ENCODE measurements at places on chromosomes 16 and 17. TPM values are rescaled to one million over a fixed set of nuclear protein-coding genes. Genes with fewer than 3 reads are reported as not detected.

The MYO1C gene
- total RNA-seq = 552 TPM

The SDR42E2 gene
- total RNA-seq = not detected

The OR3A3 gene
- not detected for total RNA-seq

The VEZF1 gene
- total RNA-seq = 42.7 TPM

The DHRS7C gene
- total RNA-seq = not detected

The SLC6A4 gene
- total RNA-seq = not detected

The MYL4 gene
- total RNA-seq = 1.5 TPM

The CD300E gene
- total RNA-seq = 7.3 TPM

The DPEP2 gene
- 1.5 TPM for total RNA-seq

The VASN gene
- 26.6 TPM for total RNA-seq

The CCL5 gene
- 4.0 TPM for total RNA-seq

The HOXB13 gene
- total RNA-seq = not detected

The GPR139 gene
- not detected for total RNA-seq

The TP53TG3F gene
- total RNA-seq = not detected

The CA4 gene
- 100 TPM for total RNA-seq

The CCDC78 gene
- 1.0 TPM for total RNA-seq

The TEX14 gene
- 0.10 TPM for total RNA-seq

The SLC13A5 gene
- 0.48 TPM for total RNA-seq

The SLC35G6 gene
- not detected for total RNA-seq

The STAT3 gene
- 353 TPM for total RNA-seq

The HOXB3 gene
- 12.6 TPM for total RNA-seq

The XYLT2 gene
- total RNA-seq = 14.4 TPM

The PIMREG gene
- total RNA-seq = not detected

The CCNF gene
- total RNA-seq = 3.9 TPM

The CDH3 gene
- total RNA-seq = 0.51 TPM

The SMIM5 gene
- total RNA-seq = 0.42 TPM

The KRTAP3-2 gene
- total RNA-seq = not detected

The KRTAP9-8 gene
- total RNA-seq = not detected

The VTN gene
- total RNA-seq = 2.1 TPM

The ASGR1 gene
- 2.2 TPM for total RNA-seq

The TBC1D3C gene
- 0.19 TPM for total RNA-seq

The MYH10 gene
- 63.4 TPM for total RNA-seq

The GRN gene
- 278 TPM for total RNA-seq

The OR3A2 gene
- 1.2 TPM for total RNA-seq

The TBC1D3E gene
- not detected for total RNA-seq

The PLXDC1 gene
- total RNA-seq = 6.3 TPM

The TEKT1 gene
- total RNA-seq = not detected

The CIBAR2 gene
- not detected for total RNA-seq

The FAM20A gene
- 25.6 TPM for total RNA-seq

The KRT15 gene
- total RNA-seq = not detected

The CDRT15 gene
- not detected for total RNA-seq

The KCNJ16 gene
- total RNA-seq = not detected

The RAP1GAP2 gene
- total RNA-seq = 10.4 TPM

The ACSM2B gene
- total RNA-seq = not detected
